Fibroblast of skin of scalp (primary cell): ENCODE measurements at places on chromosomes 13 and 19.

GRCh38 chr19:38233740-38234251 lies 9.8 kb upstream of the DPF1 start:
- peak; percentile 67 for DNase-seq

GRCh38 chr13:99725644-99726043 lies 224.4 kb downstream of the TM9SF2 start:
- no peak for DNase-seq

DNA sequence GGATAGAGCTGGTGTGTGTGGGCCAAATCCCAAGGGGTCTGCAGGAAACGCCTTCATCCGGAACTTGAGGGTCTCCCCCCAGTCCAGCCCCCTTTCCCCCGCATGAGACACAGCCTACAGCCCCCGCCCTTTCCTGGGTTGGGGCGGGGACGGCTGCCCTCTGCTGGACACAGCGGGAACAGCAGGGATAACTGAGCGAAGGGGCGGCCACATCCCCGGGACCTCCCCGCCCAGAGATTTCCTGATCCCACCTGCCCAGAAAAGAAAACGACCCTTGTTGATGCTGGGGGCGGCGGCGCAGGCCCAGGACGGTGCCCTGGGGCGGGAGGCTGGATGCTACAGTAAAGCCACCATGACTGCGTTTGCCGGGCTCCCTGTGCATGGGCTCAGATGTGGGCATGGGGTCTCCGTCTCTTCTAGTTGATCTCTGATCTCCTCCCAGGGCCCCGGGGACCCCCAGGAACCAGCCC lies 14.2 kb downstream of the ONECUT3 start:
- peak; percentile 48 for DNase-seq

DNA sequence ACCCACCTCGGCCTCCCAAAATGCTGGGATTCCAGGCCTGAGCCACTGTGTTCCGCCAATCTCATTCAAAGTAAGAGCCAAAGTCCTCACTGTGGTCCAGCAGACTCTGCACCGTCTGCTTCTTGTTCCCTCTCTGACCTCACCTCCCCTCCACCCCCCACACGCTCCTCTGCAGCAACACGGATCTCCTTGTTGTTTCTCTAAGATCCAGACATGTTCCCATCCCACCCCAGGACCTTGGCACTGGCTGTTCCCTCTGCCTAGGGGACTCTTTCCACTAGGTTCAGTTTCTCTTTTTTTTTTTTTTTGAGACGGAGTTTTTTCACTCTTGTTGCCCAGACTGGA lies 38.4 kb downstream of the LTBP4 start:
- no peak for DNase-seq

GRCh38 chr19:45186509-45187334 lies 8.1 kb downstream of the BLOC1S3 start:
- DNase-seq = no peak

- DNase-seq = peak; percentile 22
Measured at GRCh38 chr13:93298713-93299112, 72.1 kb downstream of the GPC6 start.

DNA sequence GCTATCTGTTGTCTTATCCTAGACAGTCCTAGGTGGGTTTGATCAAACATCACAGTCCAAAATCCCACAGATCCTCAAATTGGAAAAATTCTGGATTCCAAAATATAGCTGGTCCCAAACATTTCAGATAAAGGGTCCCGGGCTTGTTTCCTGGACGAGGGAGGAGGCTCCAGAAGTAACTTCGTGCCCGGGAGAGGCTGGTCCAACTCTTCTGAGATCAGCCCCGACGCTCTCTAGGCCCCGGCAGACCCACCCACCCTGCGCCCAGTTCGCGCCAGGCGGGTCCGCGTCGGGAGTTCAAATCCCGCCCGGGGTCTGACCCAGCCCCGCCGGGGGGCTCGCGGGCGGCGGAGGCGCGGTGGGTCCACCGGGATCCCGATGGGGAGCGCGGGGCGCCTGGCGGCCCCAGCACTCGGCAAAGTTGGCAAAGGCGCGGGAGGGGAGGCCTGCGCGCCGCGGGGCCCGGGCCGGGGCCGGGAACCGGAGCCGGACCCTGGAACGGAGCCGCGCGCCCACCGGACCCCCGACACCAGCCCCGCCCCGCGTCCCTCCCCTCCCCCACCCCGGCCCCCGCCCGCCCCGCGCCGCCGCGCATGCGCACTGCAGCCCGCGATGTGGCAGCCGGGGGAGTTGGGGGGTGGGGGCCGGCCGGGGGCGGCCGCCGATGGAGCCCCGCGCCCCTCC lies 513 bp downstream of the MIER2 start:
- DNase-seq = peak; percentile 15

DNA sequence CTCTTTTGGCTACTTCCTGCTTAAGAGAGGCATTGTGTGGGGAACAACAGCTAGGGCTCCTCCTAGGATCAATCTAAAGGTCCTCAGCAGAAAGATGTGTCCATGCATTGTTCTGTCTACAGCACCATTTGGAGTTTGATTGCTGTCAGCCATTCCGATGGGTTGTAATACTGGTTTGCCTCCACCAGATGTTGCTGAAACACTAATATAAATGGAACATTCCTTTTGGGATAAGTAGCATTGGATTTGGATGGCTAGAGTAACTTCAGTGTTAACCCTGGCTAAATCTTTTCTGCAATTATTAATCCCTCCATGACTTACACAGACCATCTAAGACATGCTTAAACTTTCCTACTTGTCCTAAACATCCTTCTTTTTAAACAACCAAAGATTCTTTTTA lies 104.2 kb downstream of the TDRD3 start:
- DNase-seq = no peak

GRCh38 chr13:57824121-57824520 lies 192.6 kb downstream of the PCDH17 start:
- no peak for DNase-seq

- DNase-seq = no peak
Measured at GRCh38 chr13:40660141-40660664, 6.2 kb downstream of the FOXO1 start.

- no peak for DNase-seq
Measured at GRCh38 chr19:10133596-10133995, 13.9 kb upstream of the EIF3G start.

DNA sequence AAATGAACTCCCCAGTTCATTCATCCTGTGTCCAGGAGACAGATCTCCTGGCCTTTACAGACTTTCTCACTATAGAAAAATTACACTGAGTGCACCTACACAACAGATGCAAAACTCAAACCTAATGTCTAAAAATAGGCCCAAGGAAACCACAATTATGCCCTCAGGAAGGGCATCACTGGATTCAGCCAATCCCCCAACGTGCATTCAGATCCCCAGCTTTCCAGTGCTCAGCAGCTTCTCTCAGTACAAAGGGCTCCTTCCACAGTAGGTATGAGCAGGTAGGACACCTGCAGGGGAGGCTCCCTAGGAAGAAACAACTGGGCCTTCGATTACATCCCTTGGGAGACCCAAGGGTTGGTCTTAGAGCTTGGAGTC lies 2.1 kb downstream of the ZNF709 start:
- DNase-seq = no peak

DNA sequence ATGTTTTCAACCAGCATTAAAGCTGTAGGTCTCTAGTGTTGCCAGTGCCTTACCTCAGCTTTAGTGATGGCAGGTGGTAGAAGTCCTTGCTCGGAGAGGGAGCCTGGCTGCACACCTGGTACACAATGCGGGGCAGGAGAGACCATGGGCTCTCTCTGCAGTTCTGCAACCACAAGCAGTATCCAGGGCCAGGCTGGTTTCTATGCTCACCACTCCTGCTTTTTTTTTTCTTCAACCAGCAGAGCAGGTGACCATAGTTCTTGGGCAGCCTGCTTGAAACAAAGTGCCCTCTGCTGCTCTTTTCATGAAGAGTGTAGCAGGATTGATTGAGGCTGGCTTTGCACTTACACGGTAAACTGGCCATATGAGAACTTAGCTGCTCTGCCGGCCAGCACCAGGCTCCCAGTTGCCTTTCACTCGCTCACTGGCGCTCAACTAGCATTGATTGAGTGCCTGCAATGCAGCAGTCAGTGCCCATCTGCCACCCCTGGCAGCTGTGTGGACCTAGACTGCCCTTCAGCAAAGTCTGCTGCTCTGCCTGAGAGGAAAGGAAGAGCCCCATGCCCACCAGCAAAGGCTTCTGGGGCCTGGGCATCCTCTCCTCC lies 4.4 kb upstream of the CHAMP1 start:
- no peak for DNase-seq

GRCh38 chr19:411723-412355 lies 2.9 kb upstream of the C2CD4C start:
- no peak for DNase-seq
